ENCODE measurements at places on chromosomes 5 and 9. TPM values are rescaled to one million over a fixed set of nuclear protein-coding genes. Genes with fewer than 3 reads are reported as not detected.

The ADAMTSL2 gene
- 52.5 TPM for total RNA-seq

The PCDHGA9 gene
- 1.4 TPM for total RNA-seq

The SCAI gene
- 1.4 TPM for total RNA-seq

The VCAN gene
- 976 TPM for total RNA-seq

The PGGT1B gene
- 7.2 TPM for total RNA-seq

The TSPAN17 gene
- 19.1 TPM for total RNA-seq

The HEMGN gene
- total RNA-seq, result not detected

The CD274 gene
- total RNA-seq, result 5.1 TPM

The TMOD1 gene
- 0.18 TPM for total RNA-seq

Data from cardiac atrium fibroblast (primary cell).